ENCODE measurements at places on chromosomes 1 and 21.
A peak's percentile ranks its signal among the peaks of the same experiment; 100 is the strongest.

DNA sequence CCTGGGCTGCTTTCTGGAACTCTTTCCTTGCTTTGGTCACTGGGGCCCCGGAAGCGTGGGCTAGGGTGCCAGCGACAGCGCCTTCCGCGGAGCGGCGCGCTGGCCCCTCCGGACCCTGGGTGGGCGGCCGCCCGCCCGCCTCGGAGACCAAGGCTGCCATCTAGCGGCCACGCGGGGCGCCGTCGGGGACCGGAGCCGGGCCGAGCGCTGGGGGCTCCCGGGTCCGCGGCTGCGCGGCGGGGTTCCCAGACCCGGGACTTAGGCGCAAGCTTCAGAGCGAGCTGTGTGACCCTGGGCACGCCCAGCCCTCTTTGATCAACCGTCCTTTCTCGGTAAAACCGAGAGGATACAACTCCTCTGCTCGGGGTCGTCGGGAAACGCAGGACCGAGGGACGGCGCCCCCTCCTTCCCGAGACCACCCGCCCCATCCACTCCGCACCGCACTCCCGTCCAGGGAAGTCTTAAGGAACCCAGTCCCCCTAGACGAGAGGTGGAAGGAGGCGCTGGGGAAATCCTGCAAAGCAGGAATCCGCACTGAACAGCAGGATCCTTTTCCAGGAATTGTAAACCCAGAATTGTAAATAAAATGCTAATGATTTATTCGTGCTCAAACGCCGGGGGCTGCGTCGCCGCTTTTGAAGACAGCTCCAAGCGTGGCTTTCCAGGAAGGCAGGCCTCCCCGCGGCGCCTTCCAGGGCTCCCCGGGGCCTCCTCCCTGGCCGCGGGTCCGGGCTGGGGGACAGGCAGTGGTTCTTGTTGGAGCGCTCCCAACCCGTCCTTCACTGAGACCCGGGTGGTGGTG, 41.2 kb downstream of the RRAGC start:
- DNase-seq: peak; percentile 22

DNA sequence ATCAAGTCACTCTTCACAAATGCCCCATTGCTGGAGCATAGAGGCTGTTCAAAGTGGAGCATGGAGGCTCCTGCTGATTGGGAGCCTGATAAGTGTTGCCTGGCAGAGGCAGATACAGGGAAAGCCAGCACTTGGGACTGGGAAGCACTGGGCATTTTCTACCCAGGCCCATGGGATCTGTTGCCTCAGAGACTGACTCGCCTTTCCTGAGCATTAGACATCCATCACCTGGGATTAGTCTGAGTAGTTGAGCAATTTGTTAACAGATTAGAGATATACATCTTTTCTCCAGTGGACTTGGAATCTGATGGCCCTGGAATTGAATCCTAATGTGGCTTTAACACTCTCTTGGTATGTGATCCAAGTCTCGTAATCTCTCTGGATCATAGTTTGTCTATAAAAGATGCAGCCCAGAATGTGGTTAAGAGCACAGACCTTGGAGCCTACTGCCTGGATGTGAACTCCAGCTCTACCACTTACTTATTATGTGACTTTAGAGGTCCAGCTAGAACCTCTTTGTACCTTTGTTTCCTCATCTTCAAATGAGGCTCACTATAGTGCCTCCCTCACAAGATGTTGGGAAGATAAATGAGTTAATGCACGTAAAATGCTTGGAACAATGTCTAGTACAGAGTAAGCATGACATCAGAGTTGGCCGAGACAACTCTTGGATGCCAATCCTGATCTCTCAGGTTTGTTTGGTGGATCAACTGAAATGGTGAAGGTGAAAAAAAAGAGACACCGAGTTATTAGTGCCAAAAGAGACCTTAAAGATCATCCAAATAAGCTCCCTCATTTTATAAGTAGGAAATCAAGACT, 38.3 kb upstream of the NRDC start:
- no peak for DNase-seq

DNA sequence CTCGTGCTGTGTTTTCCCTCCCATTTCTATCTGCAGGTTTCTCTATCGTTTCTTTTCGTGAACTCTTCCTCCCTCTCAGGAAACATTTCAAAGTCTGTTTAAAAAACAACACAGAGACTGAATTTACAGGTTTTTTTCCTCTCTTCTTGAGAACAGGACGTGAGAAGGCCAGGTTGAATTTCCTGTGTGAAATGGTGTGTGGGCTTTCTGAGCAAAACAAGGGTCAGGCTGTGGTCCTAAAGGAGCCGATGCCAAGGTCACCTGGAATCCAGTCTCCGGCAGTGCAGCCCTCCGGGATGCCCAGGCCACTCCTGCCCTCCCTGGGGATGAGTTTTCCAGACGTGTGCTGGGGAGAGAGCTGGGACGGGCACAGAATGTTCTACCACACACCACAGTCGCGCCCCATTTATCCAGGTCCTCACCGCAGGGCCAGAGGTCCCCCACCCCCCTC, 62.7 kb upstream of the RUNX3 start:
- no peak for DNase-seq

DNA sequence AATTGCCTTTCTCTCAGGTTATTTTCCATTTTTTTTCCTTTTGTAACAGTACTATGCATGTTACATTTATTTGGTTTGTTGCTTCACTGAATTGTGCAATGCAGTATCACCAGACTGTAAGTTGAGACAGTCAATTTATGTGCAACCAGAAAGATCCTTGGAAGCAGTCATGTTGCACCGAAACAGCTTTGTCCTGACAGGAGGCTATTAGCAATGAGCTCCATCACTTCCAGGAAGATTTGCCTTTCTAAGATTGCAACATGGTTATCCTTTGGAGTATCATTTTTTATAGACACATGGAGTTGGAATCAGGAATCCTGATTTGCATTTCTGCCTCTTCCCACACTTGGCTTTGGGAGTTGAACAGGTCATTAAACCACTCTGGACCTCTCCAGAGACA, 84.5 kb upstream of the ST6GALNAC5 start:
- DNase-seq: no peak

DNA sequence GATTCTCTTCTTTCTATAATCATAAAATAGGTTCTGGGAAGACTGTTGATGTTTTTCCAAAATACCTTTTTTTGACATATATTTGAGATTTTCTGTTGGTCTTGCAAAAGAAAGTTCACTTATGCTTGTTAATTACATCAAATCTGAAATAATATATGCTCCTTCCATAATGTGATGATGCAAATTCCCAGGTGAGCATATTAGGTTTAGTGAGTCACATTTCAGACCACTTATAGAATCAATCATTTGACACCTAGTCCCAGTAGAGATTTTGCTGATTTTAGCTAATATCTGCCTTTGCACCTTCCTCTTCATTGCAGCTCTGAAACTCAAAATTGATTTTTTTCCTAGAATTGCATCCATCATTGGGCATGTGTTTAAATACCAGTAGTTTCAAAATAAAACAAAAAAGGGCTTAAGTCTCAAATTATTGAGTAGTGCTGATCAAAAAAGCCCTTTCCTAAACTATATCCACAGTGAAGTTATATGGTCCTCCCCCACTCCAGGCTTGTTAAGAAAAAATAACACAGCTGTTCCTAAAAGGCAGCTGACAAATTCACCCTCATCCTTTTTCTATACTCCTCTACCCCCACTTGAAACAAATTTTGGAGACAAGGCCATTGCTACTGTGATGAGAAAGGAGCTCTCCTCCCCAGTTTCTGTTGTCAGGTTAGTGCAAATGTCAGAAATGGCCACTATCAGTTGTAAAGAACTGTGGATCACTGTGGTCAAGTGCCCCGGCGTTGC, 37.1 kb upstream of the KCNQ4 start:
- DNase-seq: no peak

DNA sequence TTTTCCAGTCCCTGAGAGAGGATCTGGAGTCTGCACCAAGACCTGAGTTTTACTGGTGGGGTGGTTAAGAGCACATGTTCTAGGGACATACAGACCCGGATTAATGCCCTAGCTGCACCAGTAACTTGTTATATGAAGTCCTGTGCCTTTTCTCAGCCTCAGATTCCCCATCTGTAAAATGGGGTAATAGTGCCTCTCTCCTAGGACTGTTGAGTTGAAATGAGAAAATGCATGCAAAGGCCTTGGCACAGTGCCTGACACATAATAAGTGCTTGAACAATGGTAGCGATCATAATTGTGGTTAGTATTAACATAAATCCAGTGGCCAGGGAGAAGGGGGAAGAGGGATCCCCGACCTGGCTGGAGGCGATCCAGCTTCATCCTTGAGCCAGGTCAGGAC, 12.3 kb downstream of the AHDC1 start:
- no peak for DNase-seq

DNA sequence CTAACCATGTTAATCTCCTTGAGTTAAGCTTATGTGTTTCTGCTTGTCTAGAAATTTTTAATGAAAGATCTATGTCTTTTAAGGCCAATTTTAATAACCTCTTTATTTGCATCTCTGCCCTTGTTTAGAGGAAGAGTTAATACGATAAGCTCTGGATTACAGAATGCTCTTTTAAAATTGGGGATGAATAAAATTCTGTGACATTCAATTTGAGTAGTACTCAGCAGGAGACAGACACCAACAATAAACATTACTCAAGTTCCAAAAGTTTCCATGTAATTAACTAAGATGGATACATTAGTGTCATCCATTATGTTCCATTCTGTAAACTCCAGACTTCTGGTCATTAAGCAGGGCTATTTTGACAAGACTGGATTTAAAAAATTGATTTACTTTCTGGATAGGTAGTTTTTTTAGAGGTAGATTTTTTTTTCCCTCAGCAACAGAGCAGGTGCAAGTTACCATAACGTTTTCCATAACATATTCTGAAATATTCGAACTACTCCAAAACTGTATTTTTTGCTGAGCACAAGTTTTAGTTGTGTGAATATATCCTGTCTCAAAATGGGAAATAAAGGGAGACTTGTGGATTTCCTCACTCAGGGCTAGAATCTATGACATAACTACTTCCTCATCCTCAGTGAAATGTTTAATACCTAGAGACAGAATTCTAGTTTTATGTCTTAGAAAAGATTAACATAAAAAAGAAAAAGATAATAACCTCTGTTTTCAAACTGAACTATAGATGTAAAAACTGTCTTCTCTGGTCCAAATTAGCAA, 221.7 kb downstream of the NEGR1 start:
- DNase-seq: no peak

DNA sequence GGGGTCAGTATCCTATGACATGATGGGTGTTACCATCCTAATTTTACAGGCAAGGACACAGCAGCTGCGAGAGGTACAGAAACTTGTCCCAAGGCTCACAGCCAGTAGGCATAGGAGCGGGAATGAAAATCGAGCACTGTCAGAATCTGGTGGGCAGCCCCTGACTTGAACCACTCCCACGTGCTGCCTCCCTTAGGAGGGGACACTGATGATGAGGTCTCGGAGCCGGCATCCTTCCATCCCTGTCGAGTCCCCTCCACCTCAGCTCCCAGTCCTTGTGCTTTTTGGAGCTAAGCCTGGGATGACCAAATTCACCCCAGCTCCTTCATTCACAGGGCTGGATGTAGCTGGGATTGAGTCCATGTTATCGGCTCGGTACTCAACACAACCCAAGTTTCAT, 49.0 kb downstream of the B3GALT5 start:
- DNase-seq: no peak

DNA sequence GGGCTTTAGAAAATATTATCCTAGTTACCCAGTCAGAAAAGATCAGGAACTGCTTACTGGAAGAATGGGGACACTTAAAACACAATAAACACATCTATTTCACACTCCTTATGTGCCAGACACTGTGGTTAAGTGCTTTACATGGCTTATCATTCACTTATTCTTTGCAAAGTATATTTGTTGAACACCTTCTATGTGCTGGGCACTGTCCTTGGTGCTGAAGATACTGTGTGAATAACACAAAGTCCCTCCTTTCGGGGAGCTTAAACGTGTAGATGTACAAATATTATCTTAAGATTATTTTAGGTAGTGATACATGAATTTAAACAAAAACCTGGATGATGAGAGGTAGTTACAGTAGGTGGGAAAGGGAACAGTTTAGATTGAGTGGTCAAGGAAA, 169.3 kb downstream of the ST6GALNAC5 start:
- no peak for DNase-seq

DNA sequence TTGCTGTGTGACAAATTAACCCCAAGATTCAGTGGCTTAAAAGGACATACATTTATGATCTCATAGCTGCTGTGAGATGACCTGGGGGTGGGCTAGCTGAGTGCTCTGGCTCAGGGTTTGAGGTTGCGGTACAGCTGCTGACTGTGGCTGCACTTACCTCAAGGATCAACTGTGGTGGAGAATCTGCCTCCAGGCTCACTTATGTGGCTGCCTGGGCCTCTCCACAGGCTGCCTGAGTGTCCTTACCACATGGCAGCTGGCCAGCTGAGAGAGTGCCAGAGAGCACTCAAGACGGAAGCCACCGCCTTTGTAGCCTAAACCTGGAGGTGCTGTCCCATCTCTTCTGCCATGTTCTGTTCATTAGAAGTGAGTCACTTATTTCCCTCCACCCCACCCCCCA, 5.7 kb downstream of the LRRC71 start:
- DNase-seq: peak; percentile 66
